Hindlimb muscle (tissue), 1 donor: ENCODE measurements at places on chromosomes 7 and 10. TPM values are rescaled to one million over a fixed set of nuclear protein-coding genes. Genes with fewer than 3 reads are reported as not detected.

DNA sequence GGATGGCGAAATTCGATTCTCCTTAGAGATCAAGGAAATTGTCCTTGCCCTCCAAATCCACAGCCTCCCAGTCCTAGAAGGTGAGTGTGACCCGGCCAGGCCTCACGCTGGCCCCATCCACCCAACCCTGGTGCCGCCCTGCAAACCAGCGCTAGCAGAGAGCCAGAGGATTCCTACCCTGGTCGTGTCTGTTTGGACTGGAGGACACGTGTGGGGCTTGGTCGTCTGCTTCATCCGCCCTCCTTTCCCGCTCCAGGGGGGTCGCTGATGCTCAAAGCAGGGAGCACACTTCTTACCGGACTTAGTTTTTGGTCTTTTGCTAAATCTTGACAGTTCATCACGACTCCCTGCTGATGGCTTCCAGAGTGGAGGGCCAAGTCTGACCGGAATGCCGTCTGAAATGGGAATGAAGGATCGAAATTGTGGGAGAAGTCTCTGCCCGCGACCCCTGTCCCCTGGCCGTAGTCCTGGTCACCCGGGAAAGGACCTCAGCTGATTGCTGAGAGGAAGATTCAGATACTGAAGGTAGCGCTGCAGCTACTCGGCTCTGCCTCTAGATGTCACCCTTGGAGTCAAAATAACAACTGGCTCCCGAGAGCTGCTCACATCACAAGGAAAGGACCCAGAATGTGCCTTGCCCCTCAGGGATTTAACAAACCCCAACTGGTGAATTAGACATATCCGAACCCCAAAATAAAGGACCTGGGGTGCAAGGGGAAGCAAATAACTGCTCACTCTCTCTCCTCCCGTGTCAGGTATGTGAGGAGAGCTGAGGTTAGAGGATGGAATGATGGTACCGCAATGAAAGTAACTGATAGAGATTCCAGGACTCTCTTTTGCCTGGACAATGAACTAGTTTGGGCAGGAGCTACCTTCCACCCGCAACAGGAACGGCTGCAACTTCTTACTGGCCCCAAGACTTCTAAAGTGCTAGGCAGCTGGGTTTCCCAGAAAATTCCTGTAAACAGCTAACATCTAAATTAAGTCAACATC lies 23.5 kb upstream of the ORC5 start:
- DNase-seq = peak; percentile 32

DNA sequence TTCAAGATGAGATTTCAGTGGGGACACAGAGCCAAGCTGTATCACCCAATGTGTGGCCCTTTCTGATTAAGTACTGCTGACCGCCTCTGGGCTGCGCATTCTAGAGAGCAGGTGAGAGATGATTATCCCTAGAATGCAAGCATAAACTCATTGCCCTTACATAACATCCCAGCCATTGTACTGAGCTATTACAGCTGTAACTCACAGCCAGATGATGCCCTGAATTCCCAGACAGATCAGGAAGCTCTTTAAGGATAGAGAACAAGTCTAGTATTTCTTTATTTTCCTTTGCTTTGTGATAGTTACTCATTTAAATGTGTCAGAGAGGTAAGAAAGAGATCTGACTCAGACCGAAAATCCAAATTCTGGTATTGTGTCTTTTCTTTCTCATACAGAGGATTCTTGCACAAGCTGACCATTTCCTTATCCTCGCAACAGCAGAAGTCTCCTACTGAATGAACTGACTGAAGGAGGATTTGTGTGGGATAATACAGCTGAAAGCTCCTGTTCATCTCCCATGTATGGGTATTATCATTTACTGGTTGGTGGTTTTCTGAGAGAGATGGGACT lies 58.4 kb downstream of the ZNF22 start:
- DNase-seq = no peak

DNA sequence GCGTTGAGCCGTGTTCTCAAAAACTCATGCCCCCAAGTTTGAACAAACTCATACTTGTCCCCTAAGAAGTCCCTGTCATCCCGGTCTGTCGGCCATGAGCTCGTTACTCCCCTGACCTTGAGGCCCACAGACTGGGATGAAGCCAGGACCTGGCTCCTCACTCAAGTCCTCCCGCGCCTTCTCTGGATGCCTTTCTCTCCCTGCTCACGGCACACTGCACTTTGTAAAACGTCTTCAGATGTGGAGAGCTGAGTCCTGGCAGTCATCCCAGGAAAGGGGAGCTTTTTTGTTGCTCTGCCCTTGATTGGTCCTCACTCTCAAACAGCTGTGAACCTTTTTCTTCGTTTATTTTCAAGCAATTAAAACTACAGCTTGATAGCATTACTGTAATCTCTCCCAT lies 110.8 kb downstream of the JAZF1 start:
- peak; percentile 88 for DNase-seq

DNA sequence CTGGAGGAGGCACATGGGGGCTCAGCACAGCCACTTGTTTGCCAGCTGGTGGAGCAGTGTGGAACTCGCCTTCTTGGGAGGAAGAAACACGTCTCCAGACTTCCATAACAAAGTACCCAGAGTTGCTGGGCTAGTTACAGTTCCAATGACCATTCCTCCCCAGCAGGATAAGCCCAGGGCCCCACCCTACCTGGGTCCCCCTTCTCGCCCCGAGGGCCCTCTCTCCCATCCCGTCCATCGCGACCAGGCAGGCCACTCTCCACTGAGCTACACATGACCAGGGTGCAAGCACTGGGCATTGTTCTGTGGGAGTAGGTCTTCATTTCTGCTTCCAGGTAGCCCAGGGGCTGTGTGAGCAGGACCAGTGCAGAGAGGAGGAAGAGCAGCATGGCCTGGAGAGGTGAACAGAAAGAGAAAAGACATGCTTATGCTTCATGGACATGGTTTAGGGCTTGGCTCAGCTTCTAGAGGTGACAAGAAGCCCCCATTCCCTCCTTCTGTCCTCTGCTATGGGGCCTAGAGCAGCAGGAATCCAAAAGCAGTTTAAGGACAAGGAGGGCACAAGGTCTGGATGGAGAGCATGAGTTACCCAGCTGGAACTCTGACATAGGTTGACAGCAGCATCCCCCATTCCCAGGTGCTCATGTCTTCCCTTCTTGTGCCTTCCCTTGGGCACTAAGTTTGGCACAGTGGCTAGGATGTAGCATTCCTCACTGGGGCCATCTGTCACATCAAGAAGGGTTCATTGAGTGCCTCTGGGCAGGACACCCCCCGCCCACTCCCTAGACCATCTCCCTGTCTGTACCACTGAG lies 2.4 kb downstream of the SFTPD start:
- no peak for DNase-seq

GRCh38 chr10:55740110-55740509 lies 620.9 kb downstream of the ZWINT start:
- DNase-seq = no peak

- no peak for DNase-seq
These were observed 4.5 kb upstream of the EEPD1 start for GRCh38 chr7:36148422-36149065.

- DNase-seq = peak; percentile 43
These were observed 24.0 kb downstream of the ZPBP start for GRCh38 chr7:50068850-50069551.

DNA sequence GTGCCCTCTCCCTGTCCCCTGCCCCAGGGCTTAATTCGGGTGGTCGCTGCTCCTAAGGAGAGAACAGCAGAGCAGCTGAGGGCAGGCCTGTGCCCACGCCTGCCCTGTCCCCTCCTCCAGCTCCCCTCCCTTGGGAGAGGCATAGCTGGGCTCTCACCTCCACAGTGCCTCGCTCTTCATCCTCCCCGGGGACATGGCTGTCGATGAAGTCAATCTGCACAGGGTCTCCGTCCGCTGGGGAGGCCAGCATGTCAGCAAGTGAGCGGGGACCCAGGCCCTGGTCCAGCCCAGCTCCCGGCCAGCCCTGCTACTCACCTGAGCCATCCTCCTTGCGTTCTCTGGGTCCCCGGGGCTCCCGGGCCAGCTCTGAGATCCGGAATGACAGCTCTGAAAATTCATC lies 3.8 kb upstream of the SAP25 start:
- no peak for DNase-seq

- DNase-seq = no peak
These were observed 6.1 kb upstream of the UBE2H start for GRCh38 chr7:129958643-129959470.

- DNase-seq = peak; percentile 64
These were observed 50.5 kb downstream of the PRF1 start for GRCh38 chr10:70551971-70552422.

GRCh38 chr7:133376514-133376913 lies 123.6 kb downstream of the EXOC4 start:
- no peak for DNase-seq

DNA sequence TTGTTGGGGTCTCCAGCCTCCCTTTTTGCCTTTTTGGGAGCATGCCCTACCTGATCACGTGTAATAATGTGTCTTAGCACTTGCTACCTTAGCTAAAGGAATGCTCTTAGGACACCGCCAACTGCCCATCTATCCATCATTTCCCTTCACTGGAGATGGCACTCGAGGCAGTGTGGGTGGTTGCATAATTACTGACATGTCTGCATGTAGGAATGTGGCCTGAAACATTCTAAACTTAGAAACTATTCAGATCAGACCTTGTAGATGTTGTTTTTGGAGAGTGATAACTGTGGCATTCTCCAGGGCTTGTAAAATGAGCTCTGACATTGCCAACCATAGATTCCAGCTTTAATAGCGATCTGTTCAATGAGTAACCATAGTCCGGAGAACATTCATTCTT lies 365.8 kb downstream of the BBS9 start:
- DNase-seq = no peak

DNA sequence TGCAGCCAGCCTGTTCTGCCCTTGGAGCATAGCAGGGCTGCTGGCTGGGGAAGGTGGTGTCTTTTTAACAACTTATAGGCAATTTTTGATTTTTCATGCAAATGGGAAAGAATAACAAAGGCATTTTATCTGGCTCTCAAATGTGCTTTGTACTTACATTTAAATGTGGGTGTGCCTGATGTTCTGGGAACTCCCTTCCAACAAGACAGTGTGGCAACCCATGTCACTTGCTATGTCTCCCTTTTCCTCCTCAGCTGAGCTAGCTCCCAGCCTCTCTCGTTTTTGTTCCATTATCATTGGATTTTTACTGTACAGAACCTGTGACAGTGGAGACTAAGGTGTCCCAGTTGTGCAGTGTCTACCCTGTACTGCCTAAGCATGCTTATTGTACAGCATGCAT lies 93.5 kb upstream of the PDCD4 start:
- no peak for DNase-seq

DNA sequence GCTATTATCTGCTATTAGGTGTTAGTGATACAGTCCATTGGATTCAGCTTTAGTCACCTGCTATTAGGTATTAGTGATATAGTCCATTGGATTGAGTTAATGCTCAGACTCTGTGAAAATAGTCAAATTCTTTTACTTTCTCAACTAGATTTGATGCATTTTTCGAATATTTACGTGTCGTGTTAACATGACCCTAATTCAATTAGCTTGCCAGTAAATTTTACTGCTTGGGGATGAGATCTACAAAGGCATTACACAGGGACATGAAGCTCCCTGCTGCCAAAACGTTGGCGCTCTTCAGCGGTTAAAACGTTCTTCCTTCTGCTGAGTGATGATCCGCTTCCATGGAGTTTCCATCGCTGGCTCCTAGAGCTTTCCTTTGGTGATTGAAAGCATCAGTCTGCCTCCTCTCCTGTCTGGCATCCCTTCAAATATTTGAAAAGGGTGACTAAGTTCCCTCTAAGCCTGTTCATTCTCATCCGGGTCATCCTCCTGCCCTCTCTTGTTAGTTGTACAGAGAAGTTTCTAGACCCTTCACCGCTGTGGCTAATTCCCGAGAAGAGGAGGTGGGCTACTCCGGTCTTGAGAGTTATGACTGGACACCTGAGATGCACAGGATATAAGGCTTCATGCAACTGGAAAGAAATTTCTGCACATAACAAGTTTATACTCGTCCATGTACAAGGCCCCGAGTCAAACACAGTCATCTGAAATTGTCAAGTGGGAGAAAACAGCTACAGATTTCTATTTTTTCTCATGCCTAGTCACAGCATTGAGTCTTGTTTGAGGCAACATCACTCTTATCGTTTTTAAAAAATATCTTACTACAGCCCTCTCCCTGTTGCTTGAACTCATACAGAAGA lies 254.0 kb downstream of the KLF6 start:
- no peak for DNase-seq

- DNase-seq = no peak
These were observed 92.6 kb downstream of the MAPK8 start for GRCh38 chr10:48399056-48399541.

- no peak for DNase-seq
These were observed 881 bp upstream of the SSBP1 start for GRCh38 chr7:141737118-141737835.

GRCh38 chr10:31581741-31582323 lies 262.8 kb downstream of the ZEB1 start:
- DNase-seq = no peak

DNA sequence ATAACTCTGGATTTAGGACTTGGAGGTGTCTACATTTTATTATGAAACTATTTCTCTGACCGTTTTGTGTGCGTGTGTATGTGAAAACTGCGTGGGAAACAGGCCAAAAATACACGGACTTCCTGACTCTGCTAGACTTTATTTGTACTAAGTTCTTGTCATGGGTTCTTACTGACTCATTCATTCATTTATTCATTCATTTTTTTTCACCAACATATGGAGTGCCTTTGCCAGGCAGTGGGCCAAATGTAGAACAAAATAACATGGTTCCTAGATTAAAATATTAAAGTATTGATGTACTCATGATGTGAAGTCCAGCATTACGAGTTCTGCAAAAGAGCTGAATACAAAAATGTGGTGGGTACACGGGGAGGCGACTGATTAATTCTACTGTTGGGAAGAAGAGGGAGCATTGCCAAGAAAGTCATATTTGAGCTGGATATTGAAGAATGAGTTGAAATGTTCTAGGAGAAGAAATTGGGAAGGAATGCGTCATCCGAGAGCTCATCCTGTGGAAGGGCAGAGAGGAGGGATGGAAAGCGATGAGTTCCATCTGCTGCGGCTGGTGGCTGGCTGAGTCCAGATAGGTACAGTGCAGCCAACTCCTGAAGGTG lies 24.6 kb downstream of the CACNB2 start:
- peak; percentile 50 for DNase-seq

DNA sequence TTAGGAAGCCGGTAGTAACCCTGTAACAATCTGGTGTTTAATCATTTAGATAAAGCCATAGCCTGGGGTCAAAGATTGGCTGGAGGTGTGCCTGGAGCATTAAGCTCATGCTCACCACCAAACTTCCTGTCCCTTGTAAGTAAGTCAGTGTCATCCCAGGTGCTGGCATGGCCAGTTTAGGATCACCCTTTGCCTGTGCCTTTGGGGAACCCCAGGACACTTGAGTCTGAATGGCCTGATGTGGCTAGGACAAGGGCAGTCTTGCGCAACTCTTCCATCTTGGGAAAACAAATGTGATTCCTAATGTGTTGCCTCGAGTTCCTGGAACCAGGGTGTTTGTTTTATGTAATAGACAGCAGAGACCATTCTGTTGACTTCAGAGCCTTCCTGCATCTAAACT lies 154.8 kb downstream of the GRK5 start:
- no peak for DNase-seq

Gene GRID1
- 3.0 TPM for polyA plus RNA-seq

Gene AOC1
- 0.08 TPM for polyA plus RNA-seq

Gene ZFYVE27
- polyA plus RNA-seq = 14.7 TPM

Gene HOGA1
- polyA plus RNA-seq = 0.49 TPM

Gene CFTR
- polyA plus RNA-seq = 0.30 TPM

Gene AKR1C8
- not detected for polyA plus RNA-seq

Gene TM9SF3
- 76.8 TPM for polyA plus RNA-seq

Gene PPP1R3C
- polyA plus RNA-seq = 134 TPM

Gene NRG3
- 0.19 TPM for polyA plus RNA-seq
